HT1080 (cell line): ENCODE measurements at places on chromosomes 13 and 19.
A peak's percentile ranks its signal among the peaks of the same experiment; 100 is the strongest.

- no peak for DNase-seq
Observed at GRCh38 chr13:88074794-88075510, 403.8 kb downstream of the SLITRK5 start.

DNA sequence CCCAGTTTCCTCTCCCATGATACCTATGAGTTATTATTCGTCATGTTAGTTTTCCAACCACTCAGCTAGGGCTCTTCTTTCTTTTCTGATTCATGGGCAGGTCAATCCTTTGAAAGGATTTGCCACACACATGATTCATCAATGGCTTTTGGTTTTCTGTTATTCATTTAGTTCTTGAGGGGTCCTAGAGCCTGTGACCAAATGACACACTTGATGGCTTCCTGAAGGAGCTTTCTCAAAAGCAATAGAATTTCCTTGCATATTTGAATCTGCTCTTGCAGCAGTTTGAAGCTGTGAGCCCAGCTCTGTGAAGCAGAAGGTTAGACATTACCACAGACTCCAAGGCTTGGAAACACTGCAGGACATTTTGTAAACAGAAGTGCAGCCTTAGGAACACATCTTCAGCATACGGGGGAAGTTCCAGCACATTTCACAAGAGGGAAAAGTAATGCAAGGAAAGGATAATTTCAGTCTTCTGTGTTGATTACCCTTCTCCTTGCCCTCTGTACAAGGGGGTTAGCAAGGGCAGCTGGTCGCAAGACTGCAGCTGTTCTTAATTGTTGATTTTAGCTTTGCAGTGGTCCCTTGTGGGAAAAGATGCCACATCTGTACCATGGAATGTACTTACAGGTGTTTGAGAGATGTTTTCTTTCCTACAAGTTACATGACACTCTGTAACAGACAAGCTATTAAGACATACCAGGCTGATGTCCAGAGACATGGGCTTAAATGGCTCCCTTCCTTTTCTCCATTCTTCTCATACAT is 338.6 kb downstream of the KCNRG start:
- peak; percentile 91 for DNase-seq

GRCh38 chr13:114011226-114011625 is 37.4 kb upstream of the C13orf46 start:
- no peak for DNase-seq

GRCh38 chr19:32041681-32042292 is 303.6 kb upstream of the ZNF507 start:
- no peak for DNase-seq

GRCh38 chr19:55158848-55159749 is 1.6 kb upstream of the TNNI3 start:
- DNase-seq, result peak; percentile 54

GRCh38 chr19:30175987-30176386 is 196.2 kb upstream of the ZNF536 start:
- no peak for DNase-seq

- peak; percentile 71 for DNase-seq
Observed at GRCh38 chr19:32566246-32566830, 14.7 kb upstream of the PDCD5 start.

- DNase-seq, result no peak
Observed at GRCh38 chr13:75643182-75643581, 7.1 kb downstream of the LMO7 start.
